Spleen (tissue), 13 donors: ENCODE measurements at places on chromosomes 5 and 9. TPM values are rescaled to one million over a fixed set of nuclear protein-coding genes. Genes with fewer than 3 reads are reported as not detected.

Gene APBA1
- total RNA-seq: 17.7 TPM

Gene GZMA
- total RNA-seq: 24.6 TPM

Gene TPPP
- total RNA-seq: 6.7 TPM

Gene GRM6
- not detected for total RNA-seq

Gene GABBR2
- not detected for total RNA-seq

Gene GABRB2
- 11.7 TPM for total RNA-seq

Gene PCDHGA10
- 4.5 TPM for total RNA-seq

Gene RANBP17
- total RNA-seq: 5.0 TPM

Gene FAXDC2
- total RNA-seq: 8.5 TPM

Gene OTULINL
- 38.3 TPM for total RNA-seq

Gene AMBP
- total RNA-seq: not detected

Gene ANKDD1B
- 0.60 TPM for total RNA-seq
